ENCODE measurements at places on chromosomes 4 and X.

GRCh38 chr4:15510961-15511360, 41.3 kb downstream of the CC2D2A start:
- DNase-seq: no peak
- H3K4me1 ChIP-seq: no peaks in the 10 kb centered on the region
- no peaks in the 10 kb centered on the region for H3K36me3 ChIP-seq
- no peaks in the 10 kb centered on the region for H3K27me3 ChIP-seq

GRCh38 chr4:124931050-124931449, 218.5 kb upstream of the ANKRD50 start:
- H3K4me3 ChIP-seq: no peak overlapping the region
- no peak overlapping the region for H3K27ac ChIP-seq
- no peak for DNase-seq
- H3K4me1 ChIP-seq: no peaks in the 10 kb centered on the region
- H3K27me3 ChIP-seq: no peaks in the 10 kb centered on the region

DNA sequence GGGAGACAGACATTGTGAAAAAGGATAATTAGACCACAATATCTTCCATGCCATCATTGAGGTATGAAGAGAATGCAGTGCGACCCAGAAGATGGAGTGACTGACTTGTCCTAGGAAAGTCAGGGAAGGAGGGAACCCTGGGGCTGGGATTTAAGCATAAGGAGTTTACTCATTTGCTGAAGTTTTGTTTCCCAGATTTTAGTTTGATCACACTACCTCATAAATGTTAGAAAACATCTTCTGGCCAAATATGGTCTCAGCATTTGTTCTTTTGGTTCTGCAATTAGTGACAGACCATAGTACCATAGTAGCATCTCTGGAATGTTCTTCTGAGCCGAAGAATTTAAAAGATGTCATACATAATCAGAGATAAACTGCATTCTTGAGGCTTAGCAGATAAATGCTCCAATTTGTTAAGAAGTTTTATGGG, 96.5 kb upstream of the PGRMC2 start:
- H3K4me3 ChIP-seq: no peak overlapping the region
- no peak for DNase-seq
- H3K27me3 ChIP-seq: no peaks in the 10 kb centered on the region

GRCh38 chr4:3387943-3388361, 53.8 kb upstream of the HGFAC start:
- H3K36me3 ChIP-seq: no peaks in the 10 kb centered on the region
- peaks cover 63% of the 10 kb centered on the region for H3K4me1 ChIP-seq
- peak overlapping the region; percentile 98 for H3K27ac ChIP-seq
- no peaks in the 10 kb centered on the region for H3K27me3 ChIP-seq
- peak; percentile 33 for DNase-seq

DNA sequence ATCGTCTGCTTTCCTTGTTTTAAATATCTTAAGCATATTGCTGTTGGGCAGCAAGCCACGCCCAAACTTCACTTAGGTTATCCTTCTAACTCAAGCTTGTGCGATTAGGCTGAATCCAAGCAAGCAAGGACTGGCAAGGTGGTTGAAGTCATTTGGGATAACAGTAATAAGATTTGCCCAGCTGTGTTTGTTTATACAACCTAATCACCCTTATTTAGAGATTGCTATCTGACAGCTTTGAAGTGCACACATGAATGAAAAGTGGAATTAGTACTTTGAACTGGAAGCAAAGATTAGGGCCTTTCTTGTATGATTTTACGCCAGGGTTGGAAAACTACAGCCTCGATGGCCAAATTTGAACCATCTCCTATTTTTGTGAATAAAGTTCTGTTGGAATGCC, 182.1 kb downstream of the ASB9 start:
- H3K27ac ChIP-seq: no peak overlapping the region
- DNase-seq: no peak
- no peaks in the 10 kb centered on the region for H3K27me3 ChIP-seq
- H3K4me1 ChIP-seq: no peaks in the 10 kb centered on the region

All from esophagus squamous epithelium (tissue), 5 donors.